ENCODE measurements at places on chromosomes 7 and 10.

GRCh38 chr10:48814933-48815332 lies 124.7 kb downstream of the LRRC18 start:
- DNase-seq: no peak

- DNase-seq: no peak
These were observed 220.0 kb downstream of the AGMO start for GRCh38 chr7:15341817-15342216.

DNA sequence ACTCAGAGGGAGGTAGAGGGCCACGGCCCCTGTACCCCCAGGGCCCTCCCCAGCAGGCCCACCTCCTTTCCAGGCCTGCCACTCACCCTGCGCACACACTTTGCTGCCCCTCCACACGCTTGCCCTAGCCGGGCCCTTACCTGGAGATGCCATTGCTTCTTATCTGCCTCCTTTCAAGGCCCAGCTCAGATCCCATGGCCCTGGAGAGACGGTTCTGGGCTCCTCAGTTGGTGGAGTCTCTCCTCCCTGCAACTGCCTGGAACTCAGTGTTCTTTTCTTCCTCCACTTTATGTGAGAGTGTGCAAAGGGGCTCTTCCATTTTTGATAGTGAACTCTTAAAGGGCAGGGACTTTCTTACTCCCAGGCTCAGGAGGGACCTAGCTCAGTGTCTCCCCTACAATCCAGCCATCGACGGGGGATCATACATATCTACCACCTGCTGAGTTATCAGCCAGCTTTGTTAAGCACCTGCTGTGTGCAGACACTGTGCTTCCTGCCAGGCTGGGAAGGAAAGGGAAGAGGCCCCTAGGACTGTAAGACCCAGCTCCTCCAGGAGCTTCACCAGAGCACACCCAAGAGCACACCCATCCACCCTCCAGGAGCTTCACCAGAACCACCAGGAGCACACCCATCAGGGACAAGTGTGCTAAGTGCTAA lies 89.3 kb upstream of the MACROH2A2 start:
- no peak for DNase-seq

DNA sequence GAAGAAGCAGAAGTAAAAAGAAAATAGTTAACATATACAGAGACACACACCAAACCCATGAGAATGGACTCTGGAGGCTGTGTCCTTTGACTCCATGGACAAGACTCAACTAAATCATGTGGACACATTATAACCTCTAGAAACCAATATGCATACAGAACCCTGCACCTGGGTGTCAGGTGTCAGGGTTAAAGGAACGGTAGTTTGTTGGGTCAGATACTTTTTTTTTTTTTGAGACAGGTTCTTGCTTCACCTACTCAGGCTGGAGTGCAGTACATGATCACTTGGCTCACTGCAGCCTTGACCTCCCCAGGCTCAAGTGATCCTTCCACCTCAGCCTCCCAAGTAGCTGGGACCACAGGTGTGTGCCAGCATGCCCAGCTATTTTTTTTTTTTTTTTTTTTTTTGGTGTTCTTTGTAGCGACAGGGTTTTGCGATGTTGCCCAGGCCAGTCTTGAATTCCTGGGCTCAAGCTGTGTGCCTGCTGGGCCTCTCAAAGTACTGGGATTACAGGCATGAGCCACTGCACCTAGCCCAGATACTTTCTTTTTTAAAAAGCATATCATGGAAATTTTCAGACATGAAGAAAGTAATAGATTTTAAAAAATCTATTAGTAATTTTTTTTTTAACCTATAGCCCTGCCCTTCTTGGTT lies 31.3 kb downstream of the GALNT11 start:
- no peak for DNase-seq

DNA sequence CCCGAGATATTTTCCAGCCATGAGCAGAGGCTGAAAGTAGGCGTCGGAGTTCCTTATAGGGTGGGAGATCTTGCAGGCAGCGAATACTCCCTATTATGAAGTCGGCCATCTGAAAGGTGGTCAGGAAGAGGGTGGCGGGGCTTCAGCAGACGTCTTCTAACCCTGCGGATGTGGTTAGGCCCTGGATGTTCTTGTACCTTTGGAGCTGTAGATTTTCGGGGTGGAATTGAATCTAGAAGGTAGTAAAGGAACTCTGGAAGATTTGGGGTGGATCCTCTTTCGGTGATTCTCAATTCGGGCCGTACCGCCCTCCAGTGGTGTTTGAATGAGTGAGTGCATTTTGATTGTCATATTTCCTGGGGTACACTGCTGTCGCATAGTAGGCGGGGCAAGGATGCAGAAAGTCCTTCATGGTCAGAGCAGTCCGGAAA lies 635 bp downstream of the NUP205 start:
- DNase-seq: peak; percentile 92

GRCh38 chr10:98861962-98862361 lies 373.7 kb downstream of the HPSE2 start:
- no peak for DNase-seq

- DNase-seq: no peak
These were observed 138.7 kb upstream of the ADO start for GRCh38 chr10:62665771-62666170.

DNA sequence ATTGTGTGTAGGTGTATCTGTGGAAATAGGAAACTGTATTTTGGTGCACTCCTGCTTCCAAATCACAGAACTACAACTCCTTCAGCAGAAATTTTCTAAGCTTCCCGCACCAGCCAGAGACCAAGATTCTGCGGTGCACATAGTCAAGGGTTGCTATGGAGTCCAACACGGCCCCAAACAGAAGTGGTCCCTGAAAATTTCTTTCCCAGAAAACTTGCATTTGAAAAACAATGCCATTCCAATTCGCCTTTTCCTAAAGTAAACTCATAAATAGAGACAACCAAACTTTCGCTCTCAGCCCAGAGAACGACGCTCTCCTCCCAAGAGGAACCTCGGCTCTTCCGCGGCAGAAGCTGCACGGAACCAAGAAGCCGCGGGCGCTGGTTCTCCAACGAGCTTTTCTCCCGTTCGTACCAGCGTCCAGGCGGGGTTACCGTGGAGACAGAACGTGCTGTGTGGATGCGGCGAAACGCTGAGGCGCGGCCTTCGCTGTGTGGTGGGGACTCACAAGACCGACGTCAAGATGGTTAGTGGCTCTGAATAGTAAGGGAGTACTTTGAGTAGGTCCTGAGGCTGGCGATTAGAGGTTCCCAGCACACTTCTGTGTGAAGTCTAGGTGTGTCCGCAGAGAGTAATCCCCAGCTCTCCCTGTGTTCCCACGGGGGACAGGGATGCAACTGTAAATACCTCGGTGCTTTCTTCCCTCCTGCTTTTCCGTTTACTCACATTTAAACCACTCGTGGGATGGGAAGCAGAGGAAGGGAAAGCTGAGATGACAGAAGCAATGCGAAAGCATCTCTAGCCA lies 24.0 kb upstream of the ZC3HAV1 start:
- peak; percentile 90 for DNase-seq

- no peak for DNase-seq
These were observed 39.0 kb upstream of the EMX2 start for GRCh38 chr10:117503244-117504205.

DNA sequence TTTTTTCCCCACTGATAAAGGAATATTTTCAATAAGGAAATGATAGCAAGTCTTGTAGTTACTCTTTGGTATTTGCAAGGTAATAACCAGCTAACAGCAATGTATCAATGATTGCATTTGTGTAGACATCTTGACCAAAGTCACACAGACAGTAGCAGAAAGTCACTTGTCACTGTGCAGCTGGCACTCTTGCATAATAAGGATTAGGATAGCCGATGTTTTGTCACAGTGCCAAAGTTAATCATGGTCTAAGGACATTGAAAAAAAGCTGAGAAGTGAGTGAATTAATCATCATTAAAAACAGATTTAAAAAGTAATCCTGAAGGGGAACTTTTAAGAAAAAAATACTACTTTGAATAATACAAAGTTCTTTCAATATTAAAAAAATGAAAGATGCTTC lies 834.3 kb upstream of the C7orf33 start:
- no peak for DNase-seq

DNA sequence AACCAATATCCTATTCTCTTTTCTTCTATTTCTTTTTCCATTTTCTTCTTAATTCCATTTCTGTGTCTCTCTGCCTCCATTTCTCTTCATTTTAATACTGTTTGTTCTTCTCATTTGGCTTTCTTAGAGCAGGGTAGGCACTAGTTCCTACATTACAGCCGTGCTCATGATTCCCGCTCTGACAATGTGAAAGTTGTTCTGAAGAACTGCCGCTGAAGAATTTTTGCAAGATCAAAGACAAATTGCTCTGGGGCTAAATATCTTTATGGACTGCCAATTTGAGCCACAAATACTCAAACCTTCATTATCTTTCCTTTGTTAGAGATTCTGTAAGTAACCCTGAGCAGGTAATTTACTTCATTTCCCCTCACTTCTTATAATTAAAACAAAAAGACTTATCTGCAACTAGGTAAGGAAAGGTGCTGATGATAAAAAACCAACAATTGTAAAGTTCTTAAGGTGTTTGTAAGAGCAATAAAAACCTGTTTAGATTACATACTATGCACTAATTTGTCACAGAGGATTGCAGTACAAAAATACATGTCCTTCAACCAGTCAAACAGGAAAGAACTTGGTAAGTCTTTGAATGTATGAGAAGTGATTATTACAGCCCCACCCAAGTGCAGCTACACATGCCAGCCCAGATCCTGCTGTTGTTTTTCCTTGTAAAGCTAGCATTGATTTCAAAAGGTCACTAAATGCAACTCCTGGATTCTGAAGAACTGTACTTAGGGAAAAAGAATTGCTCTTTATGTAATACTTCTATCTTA lies 127.5 kb downstream of the COL28A1 start:
- no peak for DNase-seq
